ENCODE measurements at places on chromosomes 13 and 19. TPM values are rescaled to one million over a fixed set of nuclear protein-coding genes. Genes with fewer than 3 reads are reported as not detected.

CAMSAP3 gene
- total RNA-seq: not detected

HIPK4 gene
- total RNA-seq: 0.17 TPM

MYO1F gene
- 0.17 TPM for total RNA-seq

NTF4 gene
- not detected for total RNA-seq

ATP1A3 gene
- total RNA-seq: under 0.01 TPM

ZNF480 gene
- 5.9 TPM for total RNA-seq

RNU6-9 gene
- not detected for total RNA-seq

ZNF486 gene
- total RNA-seq: 4.1 TPM

OR7D2 gene
- total RNA-seq: 0.17 TPM

OR10H1 gene
- not detected for total RNA-seq
